ENCODE measurements at places on chromosomes 7 and 10. TPM values are rescaled to one million over a fixed set of nuclear protein-coding genes. Genes with fewer than 3 reads are reported as not detected.

DNA sequence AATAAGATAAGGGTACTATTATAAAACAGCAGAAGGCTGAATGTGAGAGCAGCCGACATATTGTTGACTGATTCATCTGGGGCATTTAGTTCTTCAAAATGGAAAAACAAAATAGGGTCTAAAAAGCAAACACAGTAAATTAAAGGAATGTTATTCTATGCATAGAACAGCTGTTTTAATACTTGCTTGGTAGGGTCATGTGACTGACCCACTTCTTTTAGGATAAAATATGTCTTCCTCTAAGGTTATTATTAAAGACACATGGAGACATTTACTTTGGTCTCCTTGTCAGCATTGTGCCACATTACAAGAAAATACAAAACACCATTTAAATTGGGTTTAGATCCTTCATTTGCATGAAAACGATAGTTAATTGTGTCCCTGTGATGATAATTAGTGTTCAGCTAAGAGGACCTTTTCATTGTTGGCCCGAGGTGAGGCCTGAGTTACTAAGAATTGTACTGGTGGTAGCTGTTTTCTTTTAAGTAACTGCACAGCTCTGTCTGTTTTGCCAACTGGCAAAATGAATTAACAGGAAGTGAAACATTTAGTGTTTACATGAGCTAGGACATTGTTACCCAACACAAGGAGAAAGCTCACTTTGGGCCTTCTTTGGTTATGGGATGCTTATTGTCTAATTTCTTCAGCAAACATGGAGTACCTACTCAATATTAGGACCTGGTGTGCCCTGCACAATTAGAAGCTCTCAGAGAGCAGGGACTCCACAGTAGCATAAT lies 764.4 kb downstream of the LRMDA start:
- H3K27me3 ChIP-seq: no peaks in the 10 kb centered on the region
- H3K4me3 ChIP-seq: no peak overlapping the region
- H3K36me3 ChIP-seq: no peaks in the 10 kb centered on the region
- no peaks in the 10 kb centered on the region for H3K4me1 ChIP-seq

- peak; percentile 50 for DNase-seq
- no peaks in the 10 kb centered on the region for H3K36me3 ChIP-seq
- no peaks in the 10 kb centered on the region for H3K27me3 ChIP-seq
- no peaks in the 10 kb centered on the region for H3K4me1 ChIP-seq
- no peak overlapping the region for H3K4me3 ChIP-seq
Measured at GRCh38 chr10:102299873-102300272, 54.5 kb downstream of the GBF1 start.

GRCh38 chr7:111910656-111911055 lies 295.5 kb downstream of the DOCK4 start:
- H3K36me3 ChIP-seq: no peaks in the 10 kb centered on the region
- no peak overlapping the region for H3K27ac ChIP-seq
- no peaks in the 10 kb centered on the region for H3K27me3 ChIP-seq
- no peak overlapping the region for H3K4me3 ChIP-seq

DNA sequence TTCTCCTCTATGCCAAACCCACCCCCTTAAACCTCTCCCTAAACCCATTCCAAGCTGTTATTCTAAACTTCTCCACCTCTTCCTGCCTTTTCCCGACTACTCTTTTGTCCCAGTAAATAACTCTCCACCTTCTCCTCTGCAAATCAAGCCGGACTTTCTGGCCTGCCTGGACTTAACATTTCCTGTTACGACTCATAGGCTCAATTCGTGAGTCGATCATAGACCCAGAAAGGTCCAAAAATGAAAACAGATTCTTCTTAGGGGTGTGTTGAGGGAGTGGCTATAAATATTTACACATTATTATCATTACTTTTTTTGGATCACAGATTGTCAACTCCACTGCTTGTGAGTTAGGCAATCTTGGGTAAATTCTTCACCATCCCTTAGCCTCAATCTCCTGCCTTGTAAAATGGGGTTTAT lies 59.0 kb upstream of the HABP2 start:
- H3K4me1 ChIP-seq: no peaks in the 10 kb centered on the region
- H3K4me3 ChIP-seq: no peak overlapping the region
- no peaks in the 10 kb centered on the region for H3K36me3 ChIP-seq
- H3K27me3 ChIP-seq: no peaks in the 10 kb centered on the region
- DNase-seq: no peak

GRCh38 chr10:114362826-114363355 lies 41.4 kb downstream of the AFAP1L2 start:
- H3K4me3 ChIP-seq: no peak overlapping the region
- H3K27ac ChIP-seq: no peak overlapping the region
- peaks cover 2% of the 10 kb centered on the region for H3K27me3 ChIP-seq
- H3K36me3 ChIP-seq: no peaks in the 10 kb centered on the region
- no peak for DNase-seq

GRCh38 chr7:28378574-28379149 lies 33.7 kb upstream of the CREB5 start:
- no peaks in the 10 kb centered on the region for H3K36me3 ChIP-seq
- no peaks in the 10 kb centered on the region for H3K27me3 ChIP-seq
- H3K4me3 ChIP-seq: no peak overlapping the region
- peak; percentile 45 for DNase-seq
- H3K27ac ChIP-seq: no peak overlapping the region

DNA sequence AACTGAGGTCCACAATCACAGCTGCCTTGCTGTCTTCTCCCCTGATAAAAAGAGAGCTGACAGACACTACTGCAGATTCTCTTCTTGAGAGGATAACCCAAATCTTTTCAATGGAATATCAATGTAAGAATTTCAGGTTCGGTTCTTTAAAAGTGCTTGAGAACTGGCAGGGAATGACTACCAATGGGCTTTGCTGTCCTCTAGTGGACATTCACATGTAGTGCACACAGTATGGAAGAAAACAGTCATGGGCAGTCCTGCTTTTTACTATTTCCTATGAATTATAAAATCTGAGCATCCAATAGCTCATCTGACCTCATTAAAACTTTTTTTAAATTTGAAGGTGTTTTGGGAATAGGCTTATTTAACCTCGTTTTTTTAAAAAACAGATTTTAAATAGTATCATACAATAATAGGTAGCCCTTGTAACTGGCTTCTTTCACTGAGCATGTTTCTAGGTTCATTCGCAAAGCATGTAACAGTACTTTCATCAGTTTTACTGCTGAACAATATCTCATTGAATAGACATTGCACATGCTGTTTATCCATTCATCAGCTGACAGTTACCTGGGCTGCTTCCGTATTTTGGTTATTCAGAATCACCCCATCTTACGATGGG lies 18.3 kb downstream of the FZD9 start:
- H3K4me1 ChIP-seq: no peaks in the 10 kb centered on the region
- peaks cover 10% of the 10 kb centered on the region for H3K36me3 ChIP-seq
- H3K27ac ChIP-seq: no peak overlapping the region
- peak; percentile 46 for DNase-seq
- H3K27me3 ChIP-seq: no peaks in the 10 kb centered on the region

DNA sequence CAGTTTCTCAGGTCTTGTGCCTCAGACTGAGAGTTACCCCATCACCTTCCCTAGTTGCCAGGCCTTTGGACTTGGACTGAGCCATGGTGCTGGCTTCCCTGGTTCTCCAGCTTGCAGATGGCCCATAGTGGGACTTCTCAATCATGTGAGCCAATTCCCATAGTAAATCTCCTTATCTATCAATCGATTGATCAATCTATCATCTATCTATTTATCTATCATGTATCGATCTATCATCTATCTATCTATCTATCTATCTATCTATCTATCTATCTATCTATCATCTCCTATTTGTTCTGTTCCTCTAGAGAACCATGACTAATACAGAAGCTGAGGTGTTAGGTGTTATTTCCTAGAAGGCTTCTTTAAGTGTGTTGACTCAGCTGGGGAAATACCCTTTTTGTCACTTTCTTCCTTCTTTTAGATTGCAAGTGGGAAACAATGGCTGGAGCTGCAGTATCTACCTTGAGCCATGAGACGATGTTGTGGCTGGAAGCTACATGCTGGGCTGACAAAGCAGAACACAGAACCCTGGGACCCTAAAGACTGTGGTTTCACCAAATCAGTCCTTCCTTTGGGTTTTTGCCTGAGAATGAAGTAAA lies 234.7 kb upstream of the GLI3 start:
- H3K27me3 ChIP-seq: no peaks in the 10 kb centered on the region
- H3K4me1 ChIP-seq: no peaks in the 10 kb centered on the region
- H3K4me3 ChIP-seq: no peak overlapping the region
- no peaks in the 10 kb centered on the region for H3K36me3 ChIP-seq
- H3K27ac ChIP-seq: no peak overlapping the region

- H3K27me3 ChIP-seq: no peaks in the 10 kb centered on the region
- H3K27ac ChIP-seq: no peak overlapping the region
- H3K4me1 ChIP-seq: no peaks in the 10 kb centered on the region
- H3K36me3 ChIP-seq: no peaks in the 10 kb centered on the region
Measured at GRCh38 chr7:37816922-37817590, 31.3 kb upstream of the NME8 start.

DNA sequence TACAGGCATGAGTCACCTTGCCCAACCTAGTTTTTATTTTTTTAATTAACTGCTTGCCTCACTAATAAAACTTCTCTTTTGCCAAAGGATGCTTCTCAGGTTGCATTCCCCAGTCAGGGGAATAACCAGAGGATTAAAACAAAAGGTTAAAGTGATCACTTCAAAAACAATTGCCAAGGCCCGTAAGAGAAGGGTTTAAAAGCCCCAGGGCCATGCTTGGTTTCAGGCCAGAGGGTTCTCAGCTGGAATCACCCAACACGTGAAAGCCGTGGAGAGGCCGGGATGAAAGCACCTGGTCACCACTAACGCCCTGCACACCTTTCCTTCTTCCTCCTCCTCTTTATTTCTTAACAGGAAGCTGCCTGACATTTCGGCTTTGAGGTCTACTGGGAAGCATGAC lies 587.5 kb downstream of the PTPRN2 start:
- H3K27ac ChIP-seq: no peak overlapping the region
- no peaks in the 10 kb centered on the region for H3K27me3 ChIP-seq
- H3K4me1 ChIP-seq: no peaks in the 10 kb centered on the region
- no peak overlapping the region for H3K4me3 ChIP-seq
- H3K36me3 ChIP-seq: no peaks in the 10 kb centered on the region

- H3K4me3 ChIP-seq: no peak overlapping the region
- H3K27me3 ChIP-seq: peaks cover 4% of the 10 kb centered on the region
- H3K4me1 ChIP-seq: no peaks in the 10 kb centered on the region
- peak; percentile 6 for DNase-seq
- H3K36me3 ChIP-seq: no peaks in the 10 kb centered on the region
- H3K27ac ChIP-seq: no peak overlapping the region
Measured at GRCh38 chr7:101772508-101773211, 44.8 kb upstream of the CUX1 start.

DNA sequence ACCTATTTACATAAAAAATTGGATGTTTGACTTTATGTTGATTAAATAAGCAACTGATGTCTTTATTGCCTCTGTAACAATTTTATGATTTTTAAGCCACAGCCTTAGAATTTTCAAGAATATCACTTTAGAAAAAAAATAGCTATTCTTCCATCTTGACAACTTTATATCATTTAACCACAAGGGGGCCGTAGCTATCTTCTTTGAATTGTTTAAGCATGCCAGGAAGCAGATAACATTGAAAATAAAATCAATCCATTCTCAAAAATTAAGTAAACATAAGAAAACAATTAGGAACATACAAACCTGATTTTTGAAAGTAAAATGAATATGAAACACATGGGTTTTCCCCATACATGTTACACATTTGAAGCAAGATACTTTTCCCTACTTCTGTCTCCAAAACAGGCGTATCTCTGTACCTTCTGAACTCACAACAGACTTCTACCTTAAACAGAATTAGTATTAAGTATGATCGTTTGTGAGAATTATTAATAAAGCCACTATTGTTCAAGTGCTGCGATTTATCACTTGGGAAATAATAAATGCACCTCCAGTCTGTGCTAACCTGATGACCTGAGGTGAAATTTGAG lies 209.0 kb downstream of the CACNA2D1 start:
- no peaks in the 10 kb centered on the region for H3K27me3 ChIP-seq
- H3K36me3 ChIP-seq: no peaks in the 10 kb centered on the region
- H3K4me1 ChIP-seq: no peaks in the 10 kb centered on the region
- peak; percentile 72 for DNase-seq
- no peak overlapping the region for H3K27ac ChIP-seq
- H3K4me3 ChIP-seq: no peak overlapping the region

- no peaks in the 10 kb centered on the region for H3K4me1 ChIP-seq
- DNase-seq: no peak
- H3K27me3 ChIP-seq: no peaks in the 10 kb centered on the region
- no peak overlapping the region for H3K27ac ChIP-seq
- H3K36me3 ChIP-seq: no peaks in the 10 kb centered on the region
- no peak overlapping the region for H3K4me3 ChIP-seq
Measured at GRCh38 chr10:95407546-95407945, 116.7 kb upstream of the PDLIM1 start.

DNA sequence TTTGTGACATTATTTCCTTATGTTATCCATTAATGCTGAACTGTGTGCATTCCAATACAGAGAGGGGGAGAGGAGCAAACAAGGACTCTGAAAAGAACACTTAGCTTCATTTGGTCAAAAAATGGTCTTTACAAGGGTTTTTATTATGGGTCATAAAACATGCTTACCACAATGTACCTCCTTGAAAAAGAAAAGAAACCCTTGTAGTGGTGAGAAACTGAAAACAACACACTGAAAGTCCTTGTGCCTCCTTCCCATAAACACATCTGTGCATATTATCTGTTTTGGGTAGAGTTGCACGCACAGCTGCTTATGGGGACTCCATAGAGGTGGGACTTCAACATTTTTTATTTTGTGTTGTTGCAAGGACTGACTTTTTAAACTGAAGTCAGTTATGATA lies 98.7 kb downstream of the CDK6 start:
- H3K4me3 ChIP-seq: no peak overlapping the region
- DNase-seq: no peak
- H3K27me3 ChIP-seq: no peaks in the 10 kb centered on the region
- H3K4me1 ChIP-seq: peaks cover 13% of the 10 kb centered on the region

DNA sequence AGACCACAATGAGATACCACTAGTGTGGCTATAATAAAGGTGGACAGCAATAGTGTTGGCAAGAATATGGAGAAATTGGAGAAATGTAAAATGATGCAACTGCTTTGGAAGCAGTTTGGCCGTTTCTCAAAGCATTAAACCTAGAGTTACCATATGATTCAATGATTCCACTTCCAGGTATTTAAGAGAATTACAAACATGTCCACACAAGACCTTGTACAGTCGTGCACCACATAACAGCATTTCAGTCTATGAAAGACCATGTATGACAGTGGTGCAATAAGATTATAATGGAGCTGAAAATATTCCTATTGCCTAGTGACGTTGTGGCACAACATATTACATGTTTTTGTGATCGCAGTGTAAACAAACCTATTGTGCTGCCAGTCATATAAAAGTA lies 29.6 kb downstream of the CCDC172 start:
- no peaks in the 10 kb centered on the region for H3K27me3 ChIP-seq
- H3K36me3 ChIP-seq: no peaks in the 10 kb centered on the region
- no peak overlapping the region for H3K27ac ChIP-seq
- no peaks in the 10 kb centered on the region for H3K4me1 ChIP-seq
- no peak for DNase-seq

JMJD1C gene
- total RNA-seq: 67.0 TPM

GPAM gene
- total RNA-seq: 19.3 TPM

ZNF503 gene
- total RNA-seq: 8.2 TPM

CHAT gene
- not detected for total RNA-seq

TMEM229A gene
- not detected for total RNA-seq

PAX4 gene
- total RNA-seq: not detected

RNLS gene
- total RNA-seq: 11.3 TPM

SEMA3D gene
- total RNA-seq: 12.1 TPM

GCC1 gene
- 39.0 TPM for total RNA-seq

SLC26A4 gene
- 0.50 TPM for total RNA-seq

PNLIP gene
- total RNA-seq: not detected

MYO3A gene
- not detected for total RNA-seq

TRIM50 gene
- total RNA-seq: not detected

ODAD2 gene
- total RNA-seq: 1.5 TPM

ARMC10 gene
- 50.5 TPM for total RNA-seq
